ENCODE measurements at places on chromosomes 12 and 14.

- DNase-seq, result peak; percentile 18
Measured at GRCh38 chr12:12718381-12718759, 1.2 kb downstream of the CDKN1B start.

- no peak for DNase-seq
Measured at GRCh38 chr12:26730481-26731350, 102.3 kb downstream of the ITPR2 start.

DNA sequence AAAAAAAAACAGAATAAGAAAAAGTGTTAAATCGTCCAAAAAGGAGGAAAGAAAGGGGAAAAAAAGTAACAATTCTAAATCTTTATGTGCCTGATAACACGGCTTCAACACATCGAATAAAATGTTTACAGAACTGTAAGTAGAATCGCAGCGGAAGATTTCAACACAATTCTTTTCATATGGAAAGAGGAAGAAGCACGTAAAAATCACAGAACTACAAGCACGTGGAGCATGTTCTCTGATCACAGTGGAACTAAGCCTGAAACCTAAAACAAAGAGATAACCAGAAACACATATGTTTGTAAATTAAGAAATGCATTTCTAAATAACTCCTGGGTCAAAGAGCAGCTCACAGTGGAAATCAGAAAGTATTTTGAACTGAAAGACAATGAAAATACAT is 8.7 kb downstream of the CLEC7A start:
- no peak for DNase-seq

GRCh38 chr12:128418944-128419343 is 152.0 kb downstream of the TMEM132C start:
- DNase-seq, result no peak

GRCh38 chr12:117807355-117807754 is 161.4 kb downstream of the KSR2 start:
- DNase-seq, result no peak

- DNase-seq, result peak; percentile 14
Measured at GRCh38 chr12:27779416-27779919, 565 bp upstream of the KLHL42 start.

GRCh38 chr12:65756956-65757511 is 67.2 kb upstream of the HMGA2 start:
- DNase-seq, result peak; percentile 75

DNA sequence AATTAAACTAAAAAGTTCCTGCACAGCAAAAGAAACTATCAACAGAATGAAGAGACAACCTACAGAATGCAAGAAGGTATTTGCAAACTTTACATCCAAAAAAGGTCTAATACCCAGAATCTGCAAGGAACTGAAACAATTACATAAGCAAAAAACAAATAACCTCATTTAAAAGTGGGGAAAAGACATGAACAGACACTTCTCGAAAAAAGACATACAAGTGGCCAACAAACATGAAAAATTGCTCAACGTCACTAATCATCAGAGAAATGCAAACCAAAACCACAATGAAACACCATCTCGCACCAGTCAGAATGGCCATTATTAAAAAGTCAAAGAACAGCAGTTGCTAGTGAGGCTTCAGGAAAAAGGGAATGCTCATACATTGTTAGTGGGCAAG is 15.2 kb downstream of the PDE6H start:
- DNase-seq, result no peak

DNA sequence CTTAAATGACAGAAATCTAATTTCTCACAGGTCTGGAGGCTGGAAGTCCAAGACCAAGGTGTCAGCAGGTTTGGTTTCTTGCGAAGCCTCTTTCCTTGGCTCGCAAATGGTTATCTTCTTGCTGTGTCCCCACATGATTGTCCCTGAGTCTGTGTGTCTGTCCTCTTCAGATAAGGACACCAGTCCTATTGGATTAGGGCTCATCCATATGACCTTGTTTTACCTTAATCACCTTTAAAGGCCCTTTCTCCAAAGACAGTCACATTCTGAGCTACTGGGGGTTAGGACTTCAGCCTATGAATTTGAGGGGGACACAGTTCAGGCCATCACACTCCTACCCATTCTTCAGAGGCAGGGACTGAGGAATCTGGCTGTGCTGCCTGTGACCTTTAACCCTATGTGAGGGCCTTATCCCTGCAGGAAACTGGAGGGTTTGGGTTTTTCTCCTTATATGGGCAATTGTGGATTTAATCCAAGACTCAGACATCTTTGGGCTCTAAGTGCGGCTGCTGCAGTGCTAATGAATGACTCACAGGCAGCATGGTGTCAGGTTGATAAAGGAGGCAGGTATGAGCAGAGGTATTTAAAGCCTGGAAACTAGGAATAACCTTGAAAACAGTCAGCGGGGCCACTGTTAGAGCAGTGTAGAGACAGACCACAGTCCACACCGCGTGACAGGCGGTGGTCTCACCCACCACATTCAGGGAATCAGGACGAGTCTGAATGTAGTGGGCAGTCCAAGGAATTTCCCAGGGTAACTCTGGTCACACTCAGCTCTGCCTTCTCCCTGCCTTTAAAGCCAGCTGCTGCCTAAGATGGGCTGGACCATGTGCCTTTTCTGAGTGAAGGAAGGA is 10.2 kb downstream of the TPCN1 start:
- DNase-seq, result peak; percentile 94

GRCh38 chr12:93573552-93574223 is 1.2 kb downstream of the SOCS2 start:
- peak; percentile 71 for DNase-seq

GRCh38 chr12:46803517-46803916 is 22.3 kb downstream of the SLC38A4 start:
- no peak for DNase-seq

- DNase-seq, result no peak
Measured at GRCh38 chr12:108985750-108986149, 35.1 kb downstream of the SVOP start.

- DNase-seq, result no peak
Measured at GRCh38 chr12:67915335-67915851, 73.9 kb upstream of the IFNG-AS1 start.

- no peak for DNase-seq
Measured at GRCh38 chr12:49555631-49556390, 12.1 kb downstream of the MCRS1 start.

GRCh38 chr14:69501423-69501838 is 16.9 kb downstream of the PLEKHD1 start:
- DNase-seq, result no peak

GRCh38 chr14:33781236-33781635 is 169.6 kb downstream of the EGLN3 start:
- DNase-seq, result peak; percentile 91
